ENCODE measurements at places on chromosomes 6 and 20. TPM values are rescaled to one million over a fixed set of nuclear protein-coding genes. Genes with fewer than 3 reads are reported as not detected.

TMEM74B gene
- 1.2 TPM for total RNA-seq

MCHR2 gene
- not detected for total RNA-seq

PSORS1C1 gene
- total RNA-seq, result 1.1 TPM

SLC16A10 gene
- total RNA-seq, result 0.63 TPM
